ENCODE measurements at places on chromosomes 1 and 21.

- no peak for DNase-seq
These were observed 14.2 kb upstream of the MRPS14 start for GRCh38 chr1:175037416-175037815.

GRCh38 chr1:185495898-185496297 lies 178.9 kb upstream of the IVNS1ABP start:
- DNase-seq = no peak

DNA sequence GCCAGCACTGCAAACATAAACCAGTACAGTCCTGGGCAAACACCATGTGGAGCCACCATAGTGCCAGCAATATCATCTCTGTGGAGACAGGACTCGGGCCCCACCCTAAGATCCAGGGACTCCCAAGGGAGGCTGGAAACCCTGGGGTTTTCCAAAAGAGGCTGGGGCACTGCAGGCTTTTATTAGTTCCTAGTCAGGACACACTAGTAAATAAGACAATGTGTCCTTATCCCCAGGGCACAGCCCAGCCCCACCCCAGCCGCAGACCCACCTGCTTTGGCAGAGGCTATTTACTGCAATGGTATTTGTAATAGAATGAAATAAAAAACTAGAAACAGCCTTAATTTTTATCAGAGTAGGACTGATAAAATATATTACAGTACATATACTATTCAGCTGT lies 486 bp upstream of the GJB3 start:
- DNase-seq = no peak

- no peak for DNase-seq
These were observed 1.6 kb downstream of the ADGRL2 start for GRCh38 chr1:81802457-81802706.

GRCh38 chr1:69568421-69569174 lies 876 bp downstream of the LRRC7 start:
- no peak for DNase-seq
